ENCODE measurements at places on chromosomes 6 and 20.

- no peak for DNase-seq
Observed at GRCh38 chr6:42260972-42261371, 43.3 kb upstream of the MRPS10 start.

DNA sequence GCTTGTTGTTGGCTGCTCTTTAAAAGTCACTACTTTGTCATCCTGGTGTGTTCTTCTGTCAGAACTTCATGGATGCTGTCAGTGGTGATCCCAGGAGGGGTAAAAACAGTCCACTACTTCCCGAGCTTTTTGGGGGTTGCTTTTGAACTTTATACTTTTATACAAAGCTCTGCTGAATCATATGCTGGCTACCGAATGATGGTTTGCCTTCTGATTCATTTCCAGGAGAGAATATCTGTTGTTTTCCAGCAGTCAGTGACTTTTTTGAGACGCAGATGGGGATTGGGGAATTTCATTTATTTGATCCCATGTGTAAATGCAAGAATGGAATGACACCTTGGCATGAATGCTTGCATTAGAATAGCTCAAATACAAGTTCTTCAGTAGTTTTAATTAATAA, 32.7 kb upstream of the COL10A1 start:
- DNase-seq = no peak

DNA sequence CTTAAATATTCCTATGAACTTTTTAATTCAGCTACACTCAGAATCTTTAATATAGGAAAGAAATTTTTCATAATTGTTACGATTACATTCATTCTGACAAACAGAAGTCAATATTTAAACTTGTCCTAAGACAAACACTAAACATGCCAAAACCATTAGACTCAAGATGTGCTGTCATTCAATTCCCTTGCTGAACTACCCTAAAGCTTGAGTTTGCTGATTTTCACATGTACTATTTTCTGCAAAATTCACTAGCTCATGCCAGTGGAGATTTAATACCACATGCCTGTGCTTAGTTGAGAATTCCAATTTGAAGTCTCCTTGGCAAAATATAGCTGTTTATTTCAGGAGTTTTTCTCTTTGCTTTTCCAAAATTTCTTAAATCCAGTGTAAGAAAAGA, 448.0 kb downstream of the COL12A1 start:
- no peak for DNase-seq

DNA sequence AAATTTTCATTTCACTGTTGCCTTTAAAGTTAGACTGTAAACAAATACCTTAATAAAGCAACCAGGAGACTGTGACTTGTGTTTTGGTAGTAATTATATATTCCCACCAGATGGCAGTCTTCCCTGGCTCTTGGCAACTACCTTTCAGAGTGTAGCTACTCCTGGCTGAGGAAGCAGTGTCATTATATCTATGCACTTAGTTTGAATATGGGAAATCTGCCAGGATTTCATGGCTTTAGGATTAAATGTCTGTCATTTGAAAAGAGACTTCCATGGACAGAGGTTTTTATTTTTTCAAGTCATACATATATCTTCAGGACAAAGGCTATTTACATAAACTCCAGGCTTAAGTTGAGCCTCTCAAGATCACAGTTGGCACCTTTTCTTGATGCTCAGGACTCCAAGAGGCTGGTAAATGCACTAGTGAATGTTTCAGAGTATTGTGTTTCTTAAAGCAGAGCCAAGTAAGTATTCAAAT, 160.1 kb downstream of the C6orf58 start:
- DNase-seq = peak; percentile 51

- DNase-seq = no peak
Observed at GRCh38 chr20:49187330-49187850, 744 bp downstream of the STAU1 start.

DNA sequence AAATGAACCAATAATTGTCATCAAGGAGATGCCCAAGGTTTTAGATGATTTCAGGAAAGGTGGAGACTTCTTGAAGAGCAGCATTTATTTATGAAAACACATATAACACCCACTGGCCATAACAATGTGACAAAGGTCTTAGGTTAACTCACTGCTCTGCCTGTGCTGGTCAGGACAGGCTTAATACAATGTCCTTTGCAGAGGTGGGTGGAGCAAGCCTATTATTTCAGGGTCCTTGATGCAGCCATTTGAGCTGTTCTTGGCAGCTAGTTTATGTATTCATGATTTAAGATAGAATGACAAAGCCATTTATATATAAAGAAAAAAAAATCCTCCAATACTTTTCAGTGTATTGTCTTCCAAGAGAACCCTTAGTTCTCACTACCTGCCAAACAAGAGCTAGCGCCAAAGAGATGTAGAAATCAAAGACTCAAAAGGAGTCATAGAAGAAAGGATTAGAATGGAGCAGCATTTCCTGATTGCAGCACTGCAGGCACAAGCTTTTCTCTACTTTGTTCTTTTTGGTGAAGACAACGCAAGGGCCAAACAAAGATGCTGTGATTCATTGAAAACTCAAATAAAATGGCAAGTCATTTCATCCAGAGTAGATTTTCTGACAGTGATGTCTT, 124.3 kb upstream of the TSHZ2 start:
- DNase-seq = no peak

DNA sequence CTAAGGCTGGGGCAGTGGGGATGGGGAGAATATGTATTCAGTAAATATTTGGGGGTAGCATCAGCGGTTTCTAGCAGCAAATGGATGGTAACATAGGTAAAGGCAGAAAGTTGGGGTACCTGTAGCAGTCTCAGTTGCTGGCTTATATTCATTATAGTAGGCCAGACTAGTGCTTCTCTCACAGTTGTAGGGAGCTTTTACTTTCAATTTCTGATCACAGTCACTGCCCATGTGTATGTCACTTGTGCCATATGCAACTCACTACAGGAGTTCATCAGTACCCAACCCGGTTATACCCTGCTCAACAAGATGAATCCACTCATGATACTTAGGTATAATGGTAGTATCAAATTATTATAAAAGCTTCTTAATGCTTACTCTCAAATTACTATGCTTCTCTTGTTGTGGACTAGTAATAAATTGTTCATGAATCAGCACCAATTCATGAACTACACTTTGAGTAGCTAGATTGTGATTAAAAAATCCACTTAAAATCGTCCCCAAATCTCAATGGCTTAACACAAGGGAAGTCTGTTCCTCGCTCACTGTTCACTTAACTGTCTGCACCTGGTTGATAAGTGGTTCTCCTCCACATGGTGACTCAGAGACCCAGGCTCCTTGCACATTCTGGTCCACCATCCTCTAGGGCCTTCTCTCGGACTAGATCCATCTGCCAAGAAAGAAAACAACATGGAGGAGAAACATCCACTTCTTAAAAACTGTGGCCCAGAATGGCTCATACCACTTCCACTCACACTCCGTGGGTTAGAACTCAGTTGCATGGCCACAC, 31.3 kb upstream of the MYLIP start:
- no peak for DNase-seq

DNA sequence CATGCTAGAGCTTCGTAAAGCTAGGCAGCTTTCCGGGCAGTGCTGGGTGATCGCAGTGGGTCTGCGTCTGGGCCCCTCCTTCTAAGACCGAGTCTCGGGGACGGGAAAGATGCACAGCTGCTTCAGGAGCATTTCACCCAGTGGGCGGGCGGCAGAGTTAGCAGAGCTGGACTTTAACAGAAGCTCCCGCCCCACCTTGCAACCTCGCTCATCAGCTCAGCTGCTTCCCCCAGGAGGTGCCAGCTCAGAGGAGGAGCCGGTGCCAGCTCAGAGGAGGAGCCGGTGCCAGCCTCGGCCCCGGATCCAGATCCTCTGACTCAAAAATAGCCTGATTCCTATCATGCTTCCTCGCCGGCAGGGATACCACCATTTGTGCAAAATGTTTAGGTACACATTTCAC, 94.5 kb upstream of the RPS6KA2 start:
- DNase-seq = no peak

GRCh38 chr6:150715133-150715532, 115.4 kb downstream of the PLEKHG1 start:
- DNase-seq = no peak

DNA sequence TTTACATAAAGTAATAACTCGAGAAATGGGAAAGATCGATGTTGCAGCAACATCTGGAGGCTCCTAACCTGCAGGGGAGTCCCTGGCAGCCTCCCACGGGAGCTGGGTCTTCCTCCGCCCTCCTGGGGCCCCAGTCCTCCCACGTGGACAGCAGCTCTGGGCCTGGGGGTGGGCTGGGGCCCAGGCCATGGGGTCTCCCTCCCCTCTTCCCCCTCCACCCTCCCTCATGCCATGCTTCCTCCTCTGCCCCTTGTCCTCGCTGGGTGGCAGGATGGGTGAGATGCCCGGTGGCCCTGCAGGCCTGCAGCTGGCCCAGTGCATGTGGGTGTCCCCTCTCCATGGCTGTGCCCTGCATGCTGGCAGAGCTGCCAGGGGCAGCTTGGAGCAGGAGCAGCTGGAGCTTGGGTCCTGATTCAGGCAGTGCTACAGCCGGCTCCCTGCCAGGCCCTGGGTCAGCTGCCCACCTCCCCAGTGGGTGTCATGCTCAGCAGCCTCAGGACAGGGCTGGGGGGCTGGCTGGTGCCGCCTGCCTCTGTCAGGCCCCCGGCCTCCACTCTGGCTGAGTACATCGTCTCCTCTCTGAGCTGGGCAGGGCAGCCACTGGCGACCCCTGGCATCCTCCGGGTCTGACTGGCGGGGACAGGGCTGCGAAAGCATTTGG, 48.9 kb upstream of the BHLHE23 start:
- no peak for DNase-seq

- DNase-seq = no peak
Observed at GRCh38 chr6:39852324-39852723, 60.1 kb downstream of the DAAM2 start.

Measured in DMS 273 treated with DMSO at 0.1 percent for 48 hours (cell line).